ENCODE measurements at places on chromosomes 7 and 10.

GRCh38 chr7:102063690-102064180 is 222.9 kb upstream of the SH2B2 start:
- DNase-seq, result no peak

- DNase-seq, result no peak
Measured at GRCh38 chr10:51103554-51104217, 29.4 kb downstream of the PRKG1 start.

DNA sequence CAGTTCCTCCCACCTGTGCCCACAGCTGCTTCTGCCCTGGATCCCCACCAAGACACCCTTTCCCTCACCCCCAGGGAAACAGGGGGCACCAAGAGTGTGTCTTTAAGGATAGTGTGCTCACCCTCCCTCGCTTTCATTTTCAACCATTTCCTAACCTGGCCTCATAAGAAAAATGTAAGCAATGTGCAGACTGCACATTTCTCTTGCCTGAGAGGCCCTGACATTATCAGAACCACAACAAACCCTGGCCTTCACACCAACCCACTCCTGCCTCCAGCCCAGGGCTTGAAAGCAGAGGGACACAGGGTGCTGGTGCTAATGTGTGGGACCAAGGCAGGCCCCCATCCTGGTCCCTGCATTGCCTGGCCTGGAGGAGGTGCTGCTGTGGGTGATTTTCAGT is 11.0 kb upstream of the IMPDH1 start:
- DNase-seq, result no peak

DNA sequence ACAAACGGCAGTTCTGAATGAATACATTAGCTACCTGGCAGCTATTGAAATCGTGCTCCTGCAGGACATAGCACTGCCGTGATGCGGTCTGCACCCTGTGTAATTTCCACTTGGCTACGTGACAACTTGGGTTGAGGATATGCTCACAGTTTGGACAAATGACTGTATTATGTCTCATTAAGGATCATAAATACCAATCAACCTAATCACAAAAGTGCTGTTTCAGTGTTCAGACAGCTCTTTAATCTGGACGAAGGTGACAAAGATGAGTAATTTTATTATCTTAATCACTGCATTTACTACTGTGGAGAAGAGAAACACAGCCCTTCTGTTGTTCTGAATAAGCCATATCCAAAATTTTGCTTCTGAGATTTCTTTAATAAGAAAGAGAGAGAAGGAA is 210.8 kb upstream of the PFKP start:
- no peak for DNase-seq

GRCh38 chr10:17101257-17101909 is 28.2 kb downstream of the CUBN start:
- no peak for DNase-seq

DNA sequence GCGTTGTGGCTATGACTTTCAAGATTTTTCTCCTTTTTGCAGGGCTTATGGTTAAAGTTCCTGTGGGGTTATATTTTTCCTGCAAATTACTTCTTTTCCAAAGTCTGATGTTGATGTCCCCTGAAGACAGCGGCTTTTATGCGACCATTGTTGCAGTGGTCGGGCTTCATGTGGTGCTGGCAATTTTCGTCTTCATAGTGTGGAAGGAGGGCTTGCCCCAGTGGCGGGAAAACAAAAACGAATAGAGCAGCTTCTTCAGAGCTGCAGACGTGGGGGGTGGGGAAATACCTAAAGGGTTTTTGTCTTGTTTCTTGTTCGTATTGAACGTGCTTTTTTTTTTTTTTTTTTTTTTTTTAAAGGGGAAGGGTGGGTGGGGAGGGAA is 53.8 kb downstream of the MCMBP start:
- DNase-seq, result no peak

DNA sequence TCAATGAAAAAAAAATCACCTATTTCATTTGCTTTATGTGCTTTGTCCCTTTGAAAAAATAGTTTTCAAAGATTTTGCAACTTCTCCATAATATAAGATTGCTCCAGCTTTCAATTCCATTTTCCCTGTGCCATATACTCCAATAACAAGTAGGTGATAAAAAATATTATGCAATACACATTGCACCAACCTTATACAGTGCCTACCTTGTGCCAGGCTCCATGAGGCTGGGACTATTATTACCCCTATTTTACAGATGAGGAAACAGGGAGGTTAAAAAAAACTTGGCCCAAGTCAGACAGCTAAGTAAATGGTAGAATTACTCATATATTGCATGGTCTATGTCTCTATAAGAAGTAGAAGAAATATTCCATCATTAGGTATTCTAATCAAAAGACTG is 57.8 kb downstream of the BRAF start:
- no peak for DNase-seq

DNA sequence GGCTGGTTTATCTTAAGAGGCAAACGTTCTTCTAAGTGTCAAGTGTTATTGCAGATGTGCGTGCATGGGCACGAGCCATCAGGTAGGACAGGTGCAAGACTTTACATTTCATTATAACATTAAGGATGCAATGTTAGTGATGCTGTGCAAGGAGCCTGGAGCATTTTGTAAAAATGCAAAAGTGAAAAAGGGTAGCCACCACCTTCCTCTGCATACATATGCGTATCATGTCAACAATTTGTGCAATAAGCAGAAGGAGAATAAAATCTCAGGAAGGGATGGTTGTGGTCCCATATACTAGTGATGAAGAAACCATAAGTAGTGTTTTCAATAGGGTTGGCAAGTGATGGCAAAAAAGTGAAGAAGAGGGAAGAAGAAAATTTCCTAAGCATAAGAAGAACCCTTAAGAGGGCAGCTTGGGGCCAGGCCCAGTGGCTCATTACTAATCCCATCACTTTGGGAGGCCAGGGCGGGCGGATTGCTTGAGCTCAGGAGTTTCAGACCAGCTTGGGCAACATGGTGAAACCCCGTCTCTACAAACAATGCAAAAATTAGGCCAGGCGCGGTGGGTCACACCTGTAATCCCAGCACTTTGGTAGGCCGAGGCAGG is 7.5 kb downstream of the PIK3AP1 start:
- DNase-seq, result no peak

- DNase-seq, result no peak
Measured at GRCh38 chr7:27299861-27300260, 57.3 kb downstream of the EVX1 start.

- DNase-seq, result no peak
Measured at GRCh38 chr10:3365630-3366029, 193.0 kb upstream of the PITRM1 start.

DNA sequence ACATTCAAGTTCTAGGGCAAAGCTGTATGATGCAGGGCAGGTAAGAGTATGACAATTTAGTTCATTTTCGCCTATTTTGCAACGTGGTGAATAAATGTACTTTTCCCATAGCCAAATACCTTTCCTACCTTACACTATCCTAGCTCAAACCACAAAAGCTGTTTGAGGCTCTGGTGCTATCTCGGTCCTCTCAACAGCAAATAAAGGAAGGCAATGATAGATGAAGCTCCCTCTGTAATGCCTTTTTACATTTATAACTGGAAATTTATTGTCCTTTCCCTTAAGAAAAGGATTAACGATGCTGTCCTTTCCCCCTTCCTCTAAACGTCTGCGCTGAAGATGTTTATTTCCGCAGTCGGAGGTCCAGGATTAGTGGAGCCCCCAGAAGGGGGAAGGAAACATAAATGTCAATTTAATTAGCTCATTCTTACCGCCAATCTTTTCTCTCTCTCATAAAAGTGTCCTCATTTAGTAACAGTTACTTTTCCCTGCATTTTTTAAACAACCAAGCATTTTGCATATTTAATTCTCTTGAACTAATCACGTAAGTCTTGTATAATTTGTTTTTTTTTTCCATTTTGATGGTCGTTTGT is 114.6 kb downstream of the PIP4K2A start:
- no peak for DNase-seq

DNA sequence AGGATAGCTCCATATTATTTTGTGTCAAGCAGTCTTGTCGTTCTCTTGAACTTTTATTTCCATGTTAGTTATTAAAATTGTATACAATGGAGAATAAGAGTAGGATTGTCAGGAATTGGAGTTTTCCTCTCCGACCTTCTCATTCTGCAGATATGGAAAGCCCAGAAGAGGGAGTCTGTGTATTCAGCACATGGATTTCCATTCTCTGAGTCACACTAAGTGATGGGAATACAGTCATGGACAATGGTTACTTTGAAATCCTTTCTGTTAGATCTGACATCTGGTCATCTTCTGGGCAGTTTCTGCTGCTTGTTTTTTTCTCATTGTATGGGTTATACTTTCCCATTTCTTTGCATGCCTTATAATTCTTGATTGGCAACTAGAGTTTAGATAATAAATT is 5.0 kb upstream of the TASOR2 start:
- no peak for DNase-seq

GRCh38 chr7:99374111-99375064 is at the start of gene ARPC1B:
TSS of gene ARPC1B (plus strand) at chr7:99374730. CDS start at chr7:99385715, 10,985 bp downstream.
- DNase-seq, result peak; percentile 93

- peak; percentile 22 for DNase-seq
Measured at GRCh38 chr7:37833107-37833817, 15.1 kb upstream of the NME8 start.

DNA sequence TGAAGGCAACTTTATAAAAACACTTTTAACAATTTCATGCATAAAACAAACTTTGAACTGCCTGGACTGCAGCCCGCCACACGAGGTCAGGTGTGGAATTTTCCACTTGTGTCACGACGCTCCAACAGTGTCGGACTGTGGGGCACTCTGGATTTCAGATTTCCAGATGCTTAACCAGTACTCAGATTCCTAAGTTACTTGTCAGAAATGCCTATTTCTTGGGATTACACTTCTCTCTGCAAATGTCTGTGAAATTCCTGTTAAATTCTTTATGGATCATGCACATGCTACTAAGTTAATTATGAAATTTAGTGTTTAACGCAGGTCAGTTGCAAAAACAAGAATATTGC is 473 bp upstream of the GPER1 start:
- DNase-seq, result no peak

- no peak for DNase-seq
Measured at GRCh38 chr7:1474736-1475135, 15.5 kb upstream of the MICALL2 start.

DNA sequence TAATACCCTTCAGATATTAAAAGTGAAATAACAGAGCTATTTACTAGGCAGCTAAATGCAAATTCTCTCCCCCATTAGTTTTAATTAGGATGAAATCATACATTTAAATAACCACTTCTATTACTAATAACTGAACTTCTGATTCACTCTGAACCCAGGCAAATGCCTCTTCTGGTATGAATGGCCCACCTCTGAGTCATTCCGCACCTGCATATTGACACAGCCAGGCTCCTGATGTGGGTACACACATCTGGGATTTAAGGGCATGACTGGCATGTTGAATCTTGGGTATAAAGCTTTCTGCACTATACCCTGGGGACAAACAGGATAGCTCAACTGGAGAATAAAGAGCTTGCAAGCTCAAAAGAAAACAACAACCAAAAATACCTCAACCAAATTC is 140.9 kb downstream of the AUTS2 start:
- DNase-seq, result no peak

DNA sequence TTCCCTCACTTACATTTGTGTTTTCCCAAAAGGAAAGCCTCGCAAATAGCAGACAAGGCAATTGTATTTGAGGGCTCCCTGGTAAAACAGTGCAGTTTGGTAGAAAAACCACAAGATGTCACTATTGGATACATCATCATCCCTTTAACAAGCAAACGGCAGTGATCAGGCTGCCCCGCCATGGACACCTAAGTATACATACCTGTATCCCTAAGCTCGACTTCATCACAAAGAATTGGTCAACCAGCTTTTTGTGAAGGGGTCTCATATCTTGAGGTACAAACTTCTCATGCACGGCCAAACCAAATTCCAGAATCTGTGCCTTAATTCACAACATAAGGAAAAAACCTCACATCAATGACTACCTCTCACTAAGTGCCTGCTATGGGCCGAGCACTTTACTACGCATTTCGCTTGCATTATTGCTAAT is 179.5 kb upstream of the IMMP2L start:
- peak; percentile 29 for DNase-seq

DNA sequence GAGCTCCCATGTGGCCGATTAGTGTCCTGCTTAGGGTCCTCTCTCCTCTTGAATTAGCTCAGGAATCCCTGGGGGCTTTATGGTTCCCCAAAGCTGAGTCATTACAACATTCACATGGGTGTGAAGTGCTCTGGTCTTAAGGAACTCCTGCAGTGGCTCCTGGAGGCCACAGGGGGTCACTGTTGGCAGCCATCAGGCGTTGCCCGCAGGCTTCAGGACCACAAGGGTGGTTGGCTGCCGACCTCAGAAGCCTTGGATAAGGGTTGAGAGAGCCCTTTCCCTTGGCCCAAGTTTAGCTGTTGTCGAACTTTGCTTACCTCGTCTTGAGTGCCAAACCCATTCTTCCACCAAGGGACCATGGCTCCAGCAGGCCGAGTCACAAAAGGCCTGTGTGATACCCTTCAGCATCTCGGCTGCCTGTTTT is 61.7 kb downstream of the SH2D4B start:
- peak; percentile 38 for DNase-seq

DNA sequence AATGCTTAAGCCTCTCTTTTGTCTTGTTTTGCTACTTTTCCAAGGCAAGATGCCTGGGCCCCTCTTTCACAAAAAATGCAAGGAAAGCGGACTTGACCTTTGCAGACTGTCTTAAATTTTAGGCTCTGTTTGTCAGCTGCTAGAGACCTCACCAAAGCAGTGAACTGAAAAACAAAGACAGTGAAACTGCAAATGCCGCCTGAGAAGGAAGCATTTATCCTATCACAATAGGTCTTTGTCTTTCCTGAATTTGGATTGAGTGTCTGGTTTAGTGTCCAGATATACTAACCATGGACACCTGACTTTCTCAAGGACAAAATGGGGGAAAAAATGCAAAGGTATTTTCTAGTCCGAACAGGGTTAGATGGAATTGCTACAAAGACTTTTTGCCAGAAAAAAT is 256.9 kb downstream of the INHBA start:
- DNase-seq, result no peak

DNA sequence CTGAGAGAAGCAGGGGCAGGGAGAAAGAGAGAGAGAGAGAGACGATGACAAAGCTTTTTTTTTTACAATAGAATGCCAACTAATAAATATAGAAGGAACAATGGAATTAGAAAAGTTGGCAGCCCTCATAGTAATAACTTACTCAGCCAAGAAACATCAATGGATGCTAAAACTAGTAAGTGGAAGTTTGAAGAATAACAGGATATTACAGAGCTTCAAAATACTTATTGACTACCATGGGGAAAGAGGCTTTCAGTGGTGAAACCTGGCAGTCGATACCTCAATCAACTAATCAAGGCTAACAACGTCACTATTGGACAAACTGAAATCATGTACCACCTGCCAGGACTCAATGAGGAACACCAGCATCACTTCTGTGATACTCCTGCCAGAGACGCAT is 100.5 kb upstream of the LRRC4 start:
- DNase-seq, result no peak

DNA sequence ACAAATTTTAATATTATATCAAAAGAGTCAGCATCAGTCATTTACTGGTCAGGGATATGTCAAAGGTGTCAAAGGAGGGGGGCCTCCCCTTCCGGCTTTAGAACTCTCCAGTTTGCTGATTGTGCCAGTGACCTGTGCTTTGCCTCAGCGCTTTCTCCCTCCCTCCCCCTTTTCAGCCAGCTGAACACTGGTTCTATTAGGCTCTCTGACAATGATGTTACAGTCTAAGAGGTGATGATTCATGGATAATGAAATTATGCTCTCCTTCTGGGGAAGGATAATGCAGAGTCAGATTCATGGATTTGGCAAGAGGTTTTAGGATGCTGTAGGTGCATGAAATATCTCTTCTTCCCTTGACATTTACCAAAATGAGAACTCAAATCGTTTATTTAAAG is 6.1 kb downstream of the LRRTM3 start:
- no peak for DNase-seq

- no peak for DNase-seq
Measured at GRCh38 chr7:52271703-52272102, 763.7 kb upstream of the POM121L12 start.

GRCh38 chr7:120740348-120740747 is 117.6 kb downstream of the TSPAN12 start:
- no peak for DNase-seq
